ENCODE measurements at places on chromosomes 1 and 21. TPM values are rescaled to one million over a fixed set of nuclear protein-coding genes. Genes with fewer than 3 reads are reported as not detected.

Gene PLOD1
- total RNA-seq: 52.6 TPM

Gene SGIP1
- 7.0 TPM for total RNA-seq

Gene SLC41A1
- 238 TPM for total RNA-seq

Gene MSH4
- 0.81 TPM for total RNA-seq

Gene HMGCS2
- 0.38 TPM for total RNA-seq

Gene PAPPA2
- 1.4 TPM for total RNA-seq

Gene CCDC185
- total RNA-seq: not detected

Gene OR2T2
- not detected for total RNA-seq

Gene MROH7
- total RNA-seq: 14.3 TPM

Gene ETV3L
- total RNA-seq: not detected

DNA sequence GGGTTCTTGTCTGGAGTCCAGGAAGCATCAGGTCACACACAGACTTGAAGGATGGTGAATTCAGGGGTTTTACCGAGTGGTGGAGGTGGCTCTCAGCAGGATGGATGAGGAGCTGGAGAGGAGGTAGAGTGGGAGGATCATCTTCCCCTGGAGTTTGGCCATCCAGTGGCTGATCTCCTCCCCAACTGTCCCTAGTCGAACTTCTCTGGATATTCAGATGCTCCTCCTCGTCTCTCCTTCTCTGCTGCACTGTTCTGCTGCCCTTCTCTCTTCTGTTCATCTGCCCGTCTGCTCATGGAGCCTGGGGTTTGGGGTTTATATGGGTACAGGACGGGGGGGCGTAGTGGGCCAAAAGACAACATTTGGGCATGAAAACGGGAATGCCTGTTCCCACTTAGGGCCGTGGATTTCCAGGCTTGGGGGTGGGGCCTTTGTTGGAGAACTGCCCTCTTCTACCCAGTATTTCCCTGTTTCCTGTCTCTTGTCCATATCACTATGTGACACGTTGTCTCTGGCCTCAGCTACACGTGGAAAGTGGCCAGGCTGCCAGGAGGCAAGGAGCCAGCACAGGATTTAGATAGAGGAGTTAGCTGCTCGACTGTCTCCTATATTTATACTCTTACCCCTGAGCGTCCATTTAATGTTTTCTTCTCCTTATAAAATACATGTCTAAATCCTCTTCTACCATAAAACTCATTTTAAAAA lies 76.7 kb downstream of the SIPA1L2 start:
- peak; percentile 91 for DNase-seq

DNA sequence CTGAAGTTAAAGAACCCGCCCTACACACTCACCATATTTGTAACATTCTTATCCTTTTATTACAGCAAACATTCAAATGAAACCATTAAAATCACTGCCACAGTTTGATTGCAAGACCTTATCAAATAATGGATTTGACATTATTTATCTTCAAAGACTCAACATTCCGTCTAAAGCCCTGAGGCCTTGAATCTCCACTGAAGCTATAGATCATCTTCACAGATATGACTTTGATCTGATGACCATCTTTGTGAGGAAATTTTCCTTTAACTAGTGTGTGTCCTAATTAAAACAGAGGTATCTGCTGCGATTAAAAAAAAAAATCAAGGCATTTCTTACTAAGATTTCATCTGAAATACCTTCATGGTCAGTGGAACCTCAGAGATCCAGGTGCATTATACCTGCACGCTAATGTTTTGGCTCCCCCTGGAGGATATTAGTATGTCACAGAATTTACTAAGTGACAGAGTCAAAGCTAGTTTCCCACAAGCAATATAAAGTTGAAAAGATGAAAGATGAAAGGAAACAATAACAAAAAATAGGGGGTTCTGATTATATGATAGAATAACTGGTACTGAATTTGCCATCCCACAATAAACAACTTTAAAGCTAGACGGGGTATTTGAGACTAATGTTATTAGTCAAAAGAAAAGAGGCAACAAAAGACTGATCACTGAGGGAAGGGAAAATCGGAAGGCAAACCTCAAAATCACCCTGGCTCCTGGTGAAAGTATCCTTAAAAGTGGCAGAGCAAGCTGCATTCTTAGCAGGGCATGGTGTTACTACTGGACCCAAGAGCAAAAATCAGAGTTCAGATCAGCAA lies 923.4 kb downstream of the NCAM2 start:
- no peak for DNase-seq

- no peak for DNase-seq
Observed at GRCh38 chr1:26350701-26351589, 3.0 kb downstream of the CRYBG2 start.

GRCh38 chr1:200888349-200888838 lies 6.3 kb upstream of the INAVA start:
- DNase-seq: no peak

- DNase-seq: no peak
Observed at GRCh38 chr1:71621785-71622184, 541.0 kb upstream of the ZRANB2 start.

DNA sequence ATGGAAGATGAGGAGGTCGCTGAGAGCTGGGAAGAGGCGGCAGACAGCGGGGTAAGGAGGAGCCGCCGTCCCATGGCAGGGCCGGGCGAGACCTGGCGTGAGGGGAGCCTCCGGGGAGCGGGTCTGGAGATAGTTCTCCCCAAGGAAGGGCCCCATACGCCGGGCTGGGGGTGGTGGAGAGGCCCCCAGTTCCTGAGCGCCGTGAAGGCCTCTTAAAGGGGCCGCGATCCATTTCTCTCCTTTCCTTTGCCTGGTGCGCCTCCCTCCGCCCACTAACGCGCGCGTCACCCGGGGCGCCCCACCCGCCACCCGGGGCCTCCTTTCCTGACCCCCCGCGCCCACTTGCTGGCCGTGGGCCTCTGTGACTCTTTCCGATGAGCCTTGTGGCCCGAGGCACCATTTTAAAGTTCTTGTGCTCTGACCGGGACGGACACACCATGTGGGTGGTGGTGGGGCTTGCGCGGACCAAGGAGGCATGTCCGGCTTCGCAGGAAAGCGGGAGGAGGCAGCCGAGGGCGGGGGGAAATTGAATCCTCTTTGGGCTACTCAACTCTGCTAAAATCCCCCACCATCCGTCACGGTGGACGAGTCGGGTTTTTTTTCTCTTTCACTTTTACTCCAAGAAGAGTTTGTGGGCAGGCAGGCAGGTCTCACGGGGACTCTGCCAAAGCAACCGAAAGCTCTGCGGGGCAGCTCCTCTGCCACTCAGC lies 371 bp downstream of the SZRD1 start:
- DNase-seq: peak; percentile 93

GRCh38 chr1:151502859-151503780 lies 8.1 kb upstream of the CGN start:
- DNase-seq: no peak

- DNase-seq: no peak
Observed at GRCh38 chr1:12179111-12179519, 12.3 kb downstream of the TNFRSF1B start.

DNA sequence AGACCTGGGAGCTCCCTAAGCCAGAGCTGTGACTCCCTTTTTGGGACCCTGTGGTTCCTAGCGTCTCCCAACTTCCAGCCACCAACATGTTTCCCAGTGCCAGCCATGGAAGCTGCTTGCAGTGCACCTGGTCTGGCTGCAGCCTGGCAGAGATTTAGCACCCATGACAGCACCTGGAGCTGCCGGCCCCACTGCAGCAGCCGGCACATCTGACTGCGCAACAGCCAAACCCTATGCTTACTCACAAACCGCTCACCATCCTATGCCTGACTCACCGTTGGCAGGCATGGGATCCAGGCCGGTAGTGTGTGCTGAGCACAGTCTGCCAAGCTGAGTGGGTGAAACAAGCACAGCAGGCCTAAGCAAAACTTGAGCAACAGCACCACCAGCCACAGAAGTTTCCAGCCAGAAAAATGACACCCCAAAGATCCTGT lies 435.9 kb upstream of the PRMT6 start:
- DNase-seq: no peak

DNA sequence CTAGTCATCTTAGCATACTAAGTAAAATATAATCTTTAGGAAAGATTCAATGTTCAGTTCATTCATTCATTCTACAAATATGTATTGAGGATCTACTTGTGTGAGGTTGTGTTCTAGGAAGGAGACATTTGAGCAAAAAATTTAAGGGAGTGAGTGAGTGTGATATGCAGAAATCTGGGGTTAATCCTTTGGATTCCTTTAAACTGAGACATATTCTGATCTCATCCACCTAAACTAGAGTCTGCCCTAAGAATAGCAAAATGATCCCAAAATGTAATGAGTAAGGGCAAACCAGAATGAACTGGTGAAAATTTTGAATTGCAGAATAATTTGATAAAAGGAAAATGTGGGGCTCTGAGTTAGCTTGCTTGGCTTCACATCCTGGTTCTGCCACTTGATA lies 8.6 kb downstream of the UBE2U start:
- no peak for DNase-seq

- no peak for DNase-seq
Observed at GRCh38 chr1:176183618-176184017, 23.5 kb downstream of the COP1 start.

DNA sequence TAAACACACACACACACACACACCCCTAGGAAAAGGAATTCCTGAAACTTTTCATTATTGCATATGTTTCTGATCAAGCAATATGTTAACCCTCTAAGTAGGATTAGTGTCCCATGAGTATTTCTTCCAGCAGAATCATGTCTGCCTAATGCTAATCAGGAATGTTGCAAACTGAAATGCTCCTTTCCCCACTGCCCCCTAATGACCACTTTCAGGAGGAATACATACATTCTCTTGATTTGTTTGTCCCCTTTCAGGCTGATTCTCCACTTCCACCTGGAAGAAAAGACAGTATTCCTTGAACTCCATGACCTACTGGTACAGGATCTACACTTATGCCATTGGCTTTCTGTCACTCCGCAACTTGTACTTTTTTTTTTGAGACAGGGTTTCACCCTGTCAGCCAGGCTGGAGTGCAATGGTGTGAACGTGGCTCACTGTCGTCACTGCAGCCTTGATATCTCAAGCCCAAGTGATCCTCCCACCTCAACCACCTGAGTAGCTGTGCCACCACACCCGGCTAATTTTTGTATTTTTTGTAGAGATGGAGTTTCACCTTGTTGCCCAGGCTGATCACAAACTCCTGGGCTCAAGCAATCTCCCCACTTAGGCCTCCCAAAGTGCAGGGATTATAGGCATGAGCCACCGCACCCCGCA lies 56.7 kb downstream of the LRIG2 start:
- no peak for DNase-seq

DNA sequence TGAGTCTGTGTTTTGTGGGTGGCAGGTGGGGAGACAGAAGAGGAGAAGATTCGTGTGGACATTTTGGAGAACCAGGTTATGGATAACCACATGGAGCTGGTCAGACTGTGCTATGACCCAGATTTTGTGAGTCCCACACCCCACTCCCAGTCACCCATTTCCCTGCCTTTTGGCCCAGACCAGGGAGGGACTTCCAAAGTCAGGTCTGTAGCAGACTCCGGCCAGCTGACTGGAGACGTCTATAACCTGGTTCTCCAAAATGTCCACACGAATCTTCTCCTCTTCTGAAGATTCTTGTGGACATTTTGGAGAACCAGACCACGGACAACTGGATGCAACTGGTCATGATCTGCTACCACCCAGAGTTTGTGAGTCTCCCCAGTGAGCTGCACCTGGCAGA lies 1.6 kb downstream of the GSTM5 start:
- DNase-seq: no peak

DNA sequence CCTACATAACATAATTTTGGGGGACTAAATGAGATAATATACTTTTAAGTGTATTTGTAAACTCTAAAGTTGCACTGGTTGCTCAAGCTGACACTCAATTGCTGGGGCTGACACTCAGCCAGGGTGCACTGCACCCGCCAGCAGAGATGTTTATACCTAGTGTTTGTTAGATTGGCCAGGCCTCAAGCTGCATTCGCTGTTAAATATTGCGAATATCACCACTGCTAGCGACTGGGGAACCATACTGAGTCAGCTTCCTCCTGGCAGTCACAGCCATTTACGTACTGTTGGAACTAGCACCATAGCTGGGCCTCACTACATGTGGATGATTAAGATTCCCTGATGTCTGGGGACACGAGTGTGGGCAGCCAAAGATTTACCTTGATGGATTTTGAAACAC lies 12.7 kb upstream of the RWDD3 start:
- no peak for DNase-seq

DNA sequence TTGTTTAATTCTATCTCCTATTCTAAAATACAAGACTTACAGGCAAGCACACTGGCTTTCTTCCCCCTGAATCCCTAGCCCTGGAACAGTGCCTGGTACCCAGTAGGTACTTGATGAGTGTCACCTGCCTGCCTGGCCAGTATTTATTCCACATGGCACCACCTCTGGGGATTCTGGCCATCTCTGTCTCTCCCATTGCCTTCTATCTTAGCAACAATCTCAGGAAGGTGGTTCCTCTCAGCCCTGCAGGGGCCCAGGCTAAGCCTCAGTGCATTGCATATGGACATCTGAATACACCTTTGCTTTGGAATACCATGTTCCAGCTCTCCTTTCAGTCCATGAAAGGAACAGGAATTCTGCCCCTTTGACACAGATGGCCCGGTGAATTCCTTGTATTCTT lies 81.0 kb downstream of the HIVEP3 start:
- peak; percentile 33 for DNase-seq

GRCh38 chr1:119873135-119874015 lies 22.9 kb downstream of the ADAM30 start:
- no peak for DNase-seq

DNA sequence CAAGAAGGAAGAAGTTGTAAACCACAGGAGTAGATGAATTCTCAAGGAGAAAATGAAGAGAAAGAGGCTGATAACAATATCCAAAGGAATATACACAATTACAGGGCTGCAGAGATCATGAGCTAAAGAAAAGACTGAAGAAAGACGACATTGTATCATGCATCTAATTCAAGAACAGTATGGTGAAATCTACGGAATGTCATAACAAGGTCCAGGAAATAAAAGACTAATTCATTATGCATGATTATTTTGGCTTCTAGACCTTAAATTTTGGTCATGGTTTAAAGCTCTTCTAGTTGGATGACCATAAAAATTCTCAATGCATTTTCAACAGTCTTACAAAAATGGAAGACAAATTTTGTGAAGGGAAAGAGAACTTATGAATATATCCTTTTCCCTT lies 71.7 kb downstream of the SH3GLB1 start:
- DNase-seq: no peak

DNA sequence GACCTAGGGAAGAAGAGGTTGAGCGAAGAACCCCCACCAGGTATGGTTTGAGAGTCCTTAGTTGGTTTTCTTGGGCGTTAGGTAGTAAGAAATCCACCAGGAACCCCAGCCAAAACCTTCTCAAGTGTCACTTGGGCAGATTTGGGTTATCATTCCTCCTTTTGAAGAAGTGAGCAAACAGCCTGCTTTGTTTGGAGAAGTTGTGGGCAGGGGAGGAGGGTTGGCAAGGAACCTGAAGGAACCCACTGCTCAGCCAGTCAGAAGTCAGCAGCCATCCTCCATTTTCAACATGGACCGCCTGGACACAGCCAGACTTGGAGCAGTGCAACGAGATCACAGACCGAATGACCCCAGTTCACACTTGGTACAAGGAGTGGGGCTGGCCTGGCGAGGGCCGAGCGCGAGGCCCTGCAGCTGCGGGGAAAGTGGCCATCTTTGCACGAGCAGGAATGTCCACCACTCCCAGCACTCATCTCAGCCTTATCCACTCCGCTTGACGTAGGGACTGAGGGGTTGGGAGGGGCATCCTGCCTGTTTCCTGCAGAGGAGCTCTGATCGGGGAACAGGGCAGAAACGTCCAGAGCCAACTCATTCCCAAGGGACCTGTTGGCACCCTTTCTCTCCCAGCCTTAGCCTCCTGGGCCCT lies 7.2 kb downstream of the ADPRS start:
- no peak for DNase-seq

- DNase-seq: no peak
Observed at GRCh38 chr21:34582506-34583150, 32.3 kb downstream of the RCAN1 start.

- no peak for DNase-seq
Observed at GRCh38 chr21:46552274-46552673, 52.6 kb downstream of the S100B start.
